SHP77 (cell line): ENCODE measurements at places on chromosomes 13 and 19.

DNA sequence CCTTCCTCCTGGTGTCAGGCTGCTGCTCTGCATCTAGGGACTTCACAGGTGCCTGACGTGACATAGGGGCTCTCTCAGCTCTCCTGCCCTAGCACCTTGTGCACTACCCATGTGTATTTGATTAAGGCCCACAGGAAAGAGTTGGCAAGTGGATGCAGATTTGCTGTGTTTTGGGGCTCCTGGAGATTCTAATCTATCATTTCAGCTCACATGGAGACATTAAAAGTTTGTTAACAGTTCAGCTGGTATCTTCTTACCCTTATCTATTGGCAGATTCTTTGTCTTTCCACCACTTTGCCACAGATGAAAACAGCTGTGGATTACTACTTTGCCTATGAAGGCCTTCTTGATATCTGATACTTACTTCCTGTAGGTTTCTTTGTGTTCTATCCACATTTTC, 41.9 kb downstream of the WASF3 start:
- DNase-seq = no peak

DNA sequence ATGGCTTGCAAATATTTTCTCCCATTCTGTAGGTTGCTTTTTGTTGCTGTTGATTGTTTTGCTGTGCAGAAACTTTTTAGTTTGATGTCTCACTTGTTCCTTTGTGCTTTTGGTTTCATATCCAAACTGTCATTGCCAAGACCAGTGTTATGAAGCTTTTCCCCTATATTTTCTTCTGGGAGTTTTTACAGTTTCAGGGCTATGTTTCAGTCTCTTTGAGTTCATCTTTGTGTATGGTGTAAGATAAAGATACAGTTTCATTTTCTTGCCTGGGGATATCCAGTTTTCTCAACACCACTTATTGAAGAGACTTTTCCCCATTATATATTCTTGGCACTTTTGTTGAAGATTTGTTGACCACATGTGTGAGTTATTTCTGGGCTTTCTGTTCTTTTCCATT, 139.9 kb downstream of the MRPL57 start:
- no peak for DNase-seq

DNA sequence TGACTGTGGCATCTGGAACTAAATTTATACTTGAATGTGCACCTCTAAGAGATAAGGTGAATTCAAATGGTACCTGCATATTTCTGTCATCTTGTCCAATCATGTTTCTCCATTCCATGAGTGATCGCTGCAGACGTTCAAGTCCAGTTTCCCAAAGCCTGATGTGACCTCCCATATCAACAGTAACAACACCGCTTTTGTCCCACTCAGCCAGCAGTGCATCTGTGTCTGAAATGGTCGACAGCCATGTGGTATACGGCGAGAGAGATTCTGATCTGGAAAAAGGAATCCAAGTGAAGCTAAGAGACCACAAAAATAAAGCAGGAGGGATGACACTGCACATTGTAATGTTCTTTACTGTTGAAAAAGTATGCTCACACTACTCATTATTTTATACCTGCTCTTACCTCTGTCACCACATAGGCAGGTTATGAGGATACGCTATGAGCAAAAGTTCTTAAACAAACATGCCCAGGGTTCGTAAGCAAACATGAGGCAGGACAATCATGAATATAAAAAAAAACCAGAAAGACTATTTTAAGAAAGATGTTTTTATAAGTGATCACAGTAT, 213.6 kb downstream of the RGCC start:
- DNase-seq = no peak

DNA sequence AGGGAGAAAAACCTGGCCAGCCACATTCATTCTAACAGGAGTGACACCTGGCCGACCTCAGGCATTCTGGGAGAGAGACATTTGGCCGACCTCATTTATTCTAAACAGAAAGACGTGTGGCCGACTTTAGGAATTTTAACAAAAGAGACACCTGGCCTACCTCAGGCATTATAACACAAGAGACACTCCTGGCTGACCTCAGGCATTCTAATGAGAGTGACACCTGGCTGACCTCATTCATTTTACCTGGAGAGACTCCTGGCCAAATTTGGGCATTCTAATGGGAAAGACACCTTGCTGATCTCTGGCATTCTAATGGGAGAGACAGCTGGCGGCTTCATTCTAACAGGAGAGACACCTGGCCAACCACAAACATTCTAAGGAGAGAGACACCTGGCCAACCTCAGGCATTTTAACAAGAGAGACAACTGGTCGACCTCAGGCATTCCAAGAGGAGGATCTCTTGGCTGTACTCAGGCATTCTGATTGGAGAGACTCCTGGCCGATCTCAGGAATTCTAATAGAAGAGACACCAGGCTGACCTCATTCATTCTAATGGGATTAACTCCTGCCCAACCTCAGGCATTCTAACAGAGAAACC, 1353.9 kb downstream of the UQCRFS1 start:
- no peak for DNase-seq

GRCh38 chr13:73859841-73860240, 274.4 kb downstream of the KLF12 start:
- DNase-seq = no peak
